Frontal cortex (tissue), 4 donors: ENCODE measurements at places on chromosomes 2 and 18. TPM values are rescaled to one million over a fixed set of nuclear protein-coding genes. Genes with fewer than 3 reads are reported as not detected.

- DNase-seq = peak; percentile 3
Measured at GRCh38 chr2:66305718-66306117, 129.2 kb upstream of the MEIS1 start.

DNA sequence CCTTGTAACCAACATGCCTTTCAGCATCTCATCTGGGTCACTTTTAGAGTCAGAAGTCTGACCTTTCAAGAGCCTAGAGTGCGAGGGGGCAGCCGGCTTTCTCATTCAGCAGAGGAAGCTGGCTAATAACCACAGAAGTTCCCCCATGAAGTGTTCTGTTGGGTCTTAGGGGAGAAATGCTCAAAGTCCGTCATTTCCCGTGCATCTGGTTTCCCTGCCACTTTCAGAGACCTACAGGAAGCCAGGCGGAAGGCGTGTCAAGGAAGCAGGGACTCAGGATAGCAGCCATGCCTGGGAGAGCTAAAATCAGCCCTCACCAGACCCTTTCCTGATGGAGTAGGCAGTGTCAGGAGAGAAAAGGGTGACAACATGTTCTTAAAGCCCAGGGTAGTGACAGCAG lies 301.8 kb upstream of the ID2 start:
- DNase-seq = no peak

The WDR35 gene
- 25.7 TPM for total RNA-seq

The NRP2 gene
- total RNA-seq = 26.1 TPM

The TMEM200C gene
- 23.2 TPM for total RNA-seq

DNA sequence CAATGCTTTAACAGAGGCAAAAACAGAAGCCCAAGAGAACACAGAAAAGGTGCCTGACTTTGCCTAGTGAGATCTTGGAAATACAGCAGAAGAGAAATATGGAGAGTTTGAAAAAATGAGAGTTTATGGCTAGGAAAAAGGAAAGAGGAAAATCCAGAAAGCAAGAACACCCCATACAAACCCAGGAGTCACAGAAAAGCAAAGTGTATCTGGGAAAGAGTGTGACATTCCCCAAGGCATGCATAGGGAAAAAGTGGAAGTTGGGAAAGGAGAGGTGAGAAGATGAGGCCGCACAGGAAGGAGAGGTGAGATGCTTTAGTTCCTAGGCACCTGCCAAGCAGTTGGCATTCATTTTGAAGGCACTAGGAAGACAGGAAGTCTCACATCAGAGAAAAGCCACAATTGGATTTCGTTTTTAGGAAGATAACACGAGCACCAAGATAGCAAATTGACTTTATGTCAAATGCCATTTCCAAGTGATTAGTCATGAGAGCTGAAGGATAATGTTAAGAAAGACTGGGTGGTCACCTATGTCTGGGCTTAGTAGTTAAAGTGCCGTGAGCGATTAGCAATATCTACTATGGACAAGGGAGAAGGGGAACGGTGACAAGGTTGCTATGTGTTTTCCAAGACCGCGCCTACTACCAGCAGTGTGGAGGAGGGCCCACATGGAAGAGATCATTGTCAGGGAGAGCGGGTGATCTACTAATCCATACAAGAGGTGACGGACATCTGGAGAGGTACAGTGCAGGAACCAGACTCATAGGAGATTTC lies 224.1 kb upstream of the PARD3B start:
- no peak for DNase-seq

GRCh38 chr18:12119358-12119757 lies 25.7 kb downstream of the ANKRD62 start:
- DNase-seq = no peak

GRCh38 chr2:3208179-3208578 lies 169.4 kb downstream of the EIPR1 start:
- DNase-seq = no peak

- no peak for DNase-seq
Measured at GRCh38 chr2:5914811-5915611, 222.8 kb downstream of the SOX11 start.

DNA sequence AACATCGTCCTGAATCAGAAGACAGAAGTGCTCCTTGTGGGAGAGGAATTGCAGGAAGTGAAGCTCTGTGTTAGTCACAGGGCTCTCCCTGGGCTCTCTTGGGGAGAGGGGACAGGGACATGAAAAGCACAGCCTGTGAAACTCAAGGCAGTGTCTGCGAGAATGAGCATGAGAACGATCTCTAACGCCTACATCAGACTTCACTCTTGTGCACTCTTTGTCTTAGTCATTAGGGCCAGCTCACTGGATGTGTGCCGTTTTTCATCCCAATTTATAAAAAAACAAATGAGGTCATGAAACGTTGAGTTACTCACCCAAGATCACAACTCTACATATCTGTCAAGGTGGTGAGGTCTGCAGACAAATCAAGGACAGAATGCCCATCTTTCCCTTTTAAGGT lies 27.0 kb upstream of the TWIST2 start:
- no peak for DNase-seq

DNA sequence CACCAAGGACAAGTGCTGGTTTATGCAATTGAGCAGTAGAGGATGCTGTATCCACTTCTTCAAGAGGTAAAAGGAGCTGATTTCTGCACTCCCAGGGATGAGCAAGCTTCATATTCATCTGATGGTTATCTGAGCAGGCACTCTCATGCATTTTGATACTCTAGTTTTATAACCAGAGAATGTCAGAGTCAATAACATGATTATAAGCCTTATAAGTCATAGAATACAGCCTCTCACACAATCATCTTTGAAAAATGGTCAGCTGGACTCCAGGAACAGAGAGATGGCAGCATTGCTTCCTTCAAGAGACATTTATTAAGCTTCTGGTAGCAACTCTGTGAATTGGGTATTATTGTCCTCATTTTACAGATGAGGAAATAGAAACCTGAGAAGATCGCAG lies 167.1 kb downstream of the SLC8A1 start:
- DNase-seq = no peak

The HRH4 gene
- not detected for total RNA-seq

GRCh38 chr18:38576916-38577315 lies 1011.3 kb upstream of the CELF4 start:
- no peak for DNase-seq

The ITGB6 gene
- total RNA-seq = under 0.01 TPM

DNA sequence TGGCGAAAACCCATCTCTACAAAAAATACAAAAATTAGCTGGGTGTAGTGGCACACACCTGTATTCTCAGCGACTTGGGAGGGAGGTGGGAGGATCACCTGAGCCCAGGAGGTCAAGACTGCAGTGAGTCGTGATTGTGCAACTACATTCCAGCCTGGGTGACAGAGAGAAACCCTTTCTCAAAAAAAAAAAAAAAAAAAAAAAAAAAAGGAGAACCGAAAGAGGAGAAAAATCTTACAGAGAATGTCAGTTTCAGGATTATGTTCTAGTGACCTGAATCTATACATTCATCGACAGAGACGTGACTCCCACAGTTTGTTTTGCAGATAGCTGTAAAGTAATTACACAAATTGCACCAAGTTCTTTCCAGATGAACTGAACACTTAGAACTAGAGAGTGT lies 187.8 kb downstream of the FTCDNL1 start:
- DNase-seq = no peak

The ASTL gene
- not detected for total RNA-seq

GRCh38 chr2:109382951-109383350 lies 230.8 kb downstream of the SEPTIN10 start:
- DNase-seq = peak; percentile 45

The AP1S3 gene
- total RNA-seq = 2.0 TPM

The GCKR gene
- 1.6 TPM for total RNA-seq

The DNAH6 gene
- total RNA-seq = 4.9 TPM

The TMEM163 gene
- 16.3 TPM for total RNA-seq
